Heart right ventricle (tissue), 16 donors: ENCODE measurements at places on chromosomes 7 and 10. TPM values are rescaled to one million over a fixed set of nuclear protein-coding genes. Genes with fewer than 3 reads are reported as not detected.

DNA sequence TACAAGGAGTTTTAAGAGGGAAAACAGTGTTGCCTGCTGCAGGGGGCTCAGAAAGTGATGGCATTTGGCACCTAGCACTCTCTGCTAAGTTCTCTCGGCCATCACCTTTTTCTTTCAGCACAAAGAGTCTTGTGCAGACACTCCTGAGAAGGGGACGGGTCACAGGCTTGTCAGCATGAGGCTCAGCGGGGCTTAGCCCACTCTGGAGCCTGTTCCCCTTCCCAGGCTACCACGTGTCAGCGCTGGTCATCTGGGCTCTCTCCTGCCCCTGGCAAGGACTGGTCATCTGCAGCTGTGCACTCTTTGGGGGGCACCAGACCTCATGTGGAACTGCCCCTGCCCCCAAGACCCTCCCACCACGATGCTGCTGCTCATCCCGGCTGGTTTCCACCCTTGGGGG is 152.1 kb upstream of the MKI67 start:
- DNase-seq = no peak

GRCh38 chr10:42783181-42783549 is 570 bp downstream of the BMS1 start:
- DNase-seq = no peak

DNA sequence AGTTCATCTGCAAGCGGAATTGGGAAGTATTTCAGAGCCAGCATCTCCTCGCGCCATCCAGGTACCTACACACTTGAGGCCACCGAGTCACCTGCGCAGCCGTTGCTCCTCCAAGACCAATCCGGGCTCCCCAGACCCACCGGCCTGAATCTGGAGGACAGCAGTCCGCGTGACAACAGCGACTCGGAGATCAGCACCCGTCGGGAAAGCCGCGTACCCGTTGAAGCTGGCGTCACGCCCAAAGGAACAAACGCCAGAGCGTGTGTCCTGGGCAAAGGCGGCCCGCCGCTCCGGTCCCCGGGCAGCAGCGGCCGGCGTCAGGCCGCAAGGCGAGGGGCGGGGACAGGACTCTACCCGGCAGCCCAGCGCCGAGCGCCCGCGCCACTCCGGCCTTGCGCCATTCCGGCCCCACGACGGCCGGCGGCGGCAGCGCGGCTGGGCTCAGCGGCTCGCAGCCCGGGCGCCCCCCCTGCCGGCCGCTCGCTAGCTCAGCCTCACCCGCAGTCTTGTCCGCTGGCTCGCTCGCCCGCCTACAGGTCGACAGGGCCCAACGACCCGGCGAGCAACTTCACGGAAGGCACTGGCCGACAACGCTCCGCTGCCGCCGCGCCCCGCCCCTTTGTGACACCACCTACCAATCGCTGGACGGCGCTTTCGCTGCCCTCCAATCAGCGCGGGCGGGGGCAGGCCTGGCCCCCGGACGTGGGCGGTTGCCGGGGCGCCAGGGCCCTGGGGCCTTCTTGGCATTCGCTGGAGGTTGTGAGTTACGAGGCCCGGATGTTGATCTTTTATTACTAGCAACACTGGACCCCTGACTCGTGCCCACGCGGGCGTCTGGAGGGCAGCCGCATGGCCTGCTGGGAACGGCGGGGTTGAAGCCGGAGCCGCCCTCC is at the start of gene ZFAND4:
Gene ZFAND4, minus strand, starts transcription at position 592 of the 893 bp plus-strand sequence. CDS start 9,047 bp downstream, outside the sequence.
- peak; percentile 98 for DNase-seq

GRCh38 chr10:7345717-7346116 is 65.1 kb downstream of the SFMBT2 start:
- DNase-seq = no peak

- DNase-seq = no peak
Observed at GRCh38 chr10:116417821-116418220, 9.8 kb upstream of the PNLIPRP3 start.

GRCh38 chr10:46291817-46292572 is 5.2 kb downstream of the ANTXRL start:
- no peak for DNase-seq

DNA sequence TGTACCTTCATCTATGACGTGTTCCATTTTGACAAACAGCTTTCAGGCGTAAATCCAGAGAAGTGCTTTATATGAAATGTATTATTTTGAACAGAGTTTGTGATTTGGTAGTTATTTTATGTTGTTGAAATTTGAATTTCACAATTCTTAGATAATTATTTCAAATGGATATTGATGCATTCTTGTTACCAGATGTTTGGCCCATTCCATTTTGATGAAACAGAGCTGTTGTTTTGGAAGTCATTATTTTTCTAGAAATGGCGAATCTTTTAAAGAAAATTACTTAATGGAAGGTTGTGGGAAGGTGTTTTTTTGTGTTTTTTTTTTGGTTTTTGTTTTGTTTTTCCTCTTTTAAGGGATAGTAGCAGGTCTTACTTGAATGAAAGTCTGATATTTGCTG is 2.4 kb downstream of the OTUD1 start:
- DNase-seq = no peak

DNA sequence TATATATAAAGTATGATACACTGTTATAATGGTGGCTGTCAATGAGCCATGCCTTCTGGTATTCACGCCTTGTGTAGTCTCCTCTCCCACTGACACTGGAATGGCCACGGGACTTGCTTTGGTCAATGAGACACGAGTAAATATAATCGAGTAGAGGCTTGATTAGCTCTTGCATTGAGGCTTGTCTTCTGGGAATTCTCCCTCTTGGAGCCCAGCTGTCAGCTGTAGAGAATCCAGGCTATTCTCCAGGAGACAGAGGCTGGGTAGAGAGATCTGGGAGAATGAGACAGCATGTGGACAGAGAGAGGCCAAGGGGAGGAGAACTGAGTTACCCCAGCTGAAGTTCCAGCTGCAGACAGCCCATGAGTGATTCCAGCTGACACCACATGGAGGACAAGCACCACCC is 25.2 kb upstream of the PLCE1 start:
- DNase-seq = peak; percentile 47

GRCh38 chr7:17725821-17726220 is 214.5 kb downstream of the SNX13 start:
- no peak for DNase-seq

DNA sequence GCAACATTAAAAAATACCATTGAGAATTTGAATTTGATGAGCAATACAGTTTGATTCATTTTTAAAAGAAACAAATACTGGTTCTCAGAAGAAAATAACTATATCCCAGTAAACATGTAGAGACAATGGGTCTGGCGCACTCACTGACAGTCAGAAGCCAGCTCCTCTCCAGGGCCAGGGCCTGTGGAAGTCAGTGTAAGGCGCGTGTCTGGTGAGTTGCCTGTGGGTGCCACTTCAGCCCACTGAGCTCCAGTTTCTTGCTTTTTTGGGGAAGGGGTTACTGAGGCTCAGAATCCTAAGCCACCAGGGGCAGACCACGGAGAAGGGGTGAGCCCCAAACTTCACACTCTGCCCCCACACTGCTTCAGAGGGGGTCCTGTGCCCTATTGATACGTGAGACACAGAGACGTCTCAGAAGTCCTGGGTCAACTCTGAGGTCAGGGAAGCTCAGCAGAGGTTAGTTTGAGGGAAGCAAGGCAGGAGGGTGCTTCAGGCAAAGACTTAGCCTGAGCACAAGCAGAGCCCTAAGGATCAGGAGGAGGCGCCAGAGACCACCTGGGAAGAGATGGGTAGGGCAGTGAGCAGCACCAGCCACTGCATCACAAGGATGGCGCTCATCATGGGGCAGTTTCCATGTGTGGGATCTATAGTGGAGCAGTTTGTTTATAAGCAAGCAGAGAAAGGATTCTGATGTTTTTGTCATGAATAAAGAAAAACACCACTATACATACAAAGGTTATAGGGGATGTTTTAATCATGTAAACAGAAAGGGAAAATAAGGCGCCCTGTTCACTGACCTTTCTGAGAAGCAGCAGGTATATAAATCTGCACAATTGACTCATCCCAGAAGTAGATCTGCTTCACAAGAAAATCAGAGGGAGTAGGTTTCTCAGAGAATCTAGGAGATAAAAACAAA is 95.7 kb downstream of the PKD1L1 start:
- DNase-seq = no peak

DNA sequence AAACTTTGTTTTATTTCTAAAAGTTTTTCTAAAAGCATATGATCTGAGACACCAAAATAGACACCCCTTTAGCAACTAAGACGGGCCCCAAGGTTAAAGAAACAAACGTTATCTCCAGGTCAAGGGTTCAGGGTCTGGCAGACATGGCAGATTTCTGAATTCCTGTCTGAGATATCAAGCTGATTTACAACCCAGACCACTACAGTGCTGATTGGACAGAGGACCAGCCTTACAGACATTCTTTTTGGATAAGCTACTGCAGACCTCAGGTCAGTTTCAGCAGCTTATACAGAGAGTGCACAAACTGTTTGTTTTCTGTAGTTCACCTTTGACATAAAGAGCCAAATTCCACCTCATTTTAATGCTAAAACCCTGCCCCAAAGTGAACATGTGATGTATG is 34.8 kb downstream of the SVOPL start:
- DNase-seq = no peak

- no peak for DNase-seq
Observed at GRCh38 chr10:43904301-43904700, 255.6 kb upstream of the ZNF32 start.

- DNase-seq = no peak
Observed at GRCh38 chr7:139641337-139641992, 118.0 kb downstream of the CLEC2L start.

GRCh38 chr10:1519391-1519790 is 217.9 kb downstream of the ADARB2 start:
- DNase-seq = no peak

DNA sequence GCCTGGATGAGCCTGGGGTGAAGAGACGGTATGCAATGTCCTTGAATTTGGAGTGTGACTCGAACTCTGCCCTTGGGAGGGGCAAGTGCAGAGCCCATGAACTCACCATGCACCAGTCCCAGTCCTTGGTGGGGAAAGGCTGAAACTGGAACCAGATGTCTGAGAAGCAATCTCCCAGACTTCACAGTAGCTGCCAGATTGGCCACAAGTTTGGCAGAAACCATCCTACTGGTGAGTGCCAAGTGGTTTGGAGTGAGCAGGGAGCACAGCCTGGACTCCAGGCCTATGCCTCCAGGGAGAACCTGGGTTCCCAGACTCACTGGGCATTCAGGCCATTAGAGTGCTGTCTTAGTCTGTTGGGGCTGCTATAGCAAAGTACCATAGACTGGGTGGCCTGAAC is 99.6 kb upstream of the LYZL1 start:
- DNase-seq = peak; percentile 5

DNA sequence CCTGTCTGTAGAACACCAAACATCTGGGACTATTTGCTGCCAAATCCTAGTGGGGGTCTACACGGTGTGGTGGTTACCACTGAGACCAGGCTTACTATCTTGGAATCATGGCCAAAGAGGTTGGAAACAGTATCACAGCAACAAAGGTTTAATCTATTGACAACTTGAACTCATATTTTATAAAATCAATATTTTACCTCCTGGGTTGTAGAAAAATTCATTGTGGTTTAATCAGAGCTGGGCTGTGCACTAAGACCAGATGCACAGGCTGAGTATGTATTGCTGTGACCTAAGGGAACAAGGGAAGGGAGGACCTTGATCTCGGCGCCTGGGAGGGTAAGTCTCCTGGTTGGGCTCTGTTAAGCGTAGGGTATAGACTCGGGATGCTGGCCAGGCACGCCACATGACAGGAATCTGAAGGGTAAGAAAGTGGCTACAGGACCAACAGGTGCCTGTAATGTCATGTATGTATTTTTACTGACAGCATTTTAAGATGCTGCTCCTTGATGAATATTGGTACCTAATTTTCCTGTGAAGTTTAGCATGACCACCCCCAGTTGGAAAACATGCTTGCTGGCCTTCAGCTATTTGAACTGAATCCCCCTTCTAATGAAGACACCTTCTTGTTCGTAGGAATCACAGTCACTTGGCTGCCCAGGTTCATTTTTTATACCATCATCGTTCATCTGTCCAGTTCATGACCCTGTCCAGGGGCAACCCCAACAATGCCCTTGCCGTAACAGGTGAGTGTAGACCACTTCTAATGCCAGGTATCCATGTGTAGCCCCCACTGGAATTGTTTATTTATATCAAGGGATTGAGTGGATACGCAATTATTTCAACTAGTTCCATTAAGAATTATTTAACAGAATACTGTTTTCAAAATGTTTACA is 79.5 kb downstream of the EZH2 start:
- no peak for DNase-seq

GRCh38 chr7:14071045-14071444 is 81.6 kb upstream of the ETV1 start:
- DNase-seq = no peak

PAPOLB gene
- total RNA-seq = 0.17 TPM

DBF4 gene
- 2.3 TPM for total RNA-seq

LIPN gene
- total RNA-seq = not detected

AEBP1 gene
- 25.4 TPM for total RNA-seq

RINT1 gene
- 15.1 TPM for total RNA-seq

TMEM196 gene
- total RNA-seq = not detected

UBN2 gene
- 22.2 TPM for total RNA-seq

MNX1 gene
- not detected for total RNA-seq

TNS3 gene
- 40.2 TPM for total RNA-seq

CAV2 gene
- total RNA-seq = 237 TPM

RGS10 gene
- total RNA-seq = 4.6 TPM

ELFN1 gene
- 8.7 TPM for total RNA-seq

TFEC gene
- 12.4 TPM for total RNA-seq

CRCP gene
- total RNA-seq = 15.4 TPM
